ENCODE measurements at places on chromosomes 3 and 15. TPM values are rescaled to one million over a fixed set of nuclear protein-coding genes. Genes with fewer than 3 reads are reported as not detected.
A peak's percentile ranks its signal among the peaks of the same experiment; 100 is the strongest.

GRCh38 chr15:93493172-93493571 is 404.2 kb upstream of the RGMA start:
- H3K27me3 ChIP-seq, result peaks cover 8% of the 10 kb centered on the region
- no peak overlapping the region for H3K4me3 ChIP-seq
- no peak overlapping the region for H3K27ac ChIP-seq

DNA sequence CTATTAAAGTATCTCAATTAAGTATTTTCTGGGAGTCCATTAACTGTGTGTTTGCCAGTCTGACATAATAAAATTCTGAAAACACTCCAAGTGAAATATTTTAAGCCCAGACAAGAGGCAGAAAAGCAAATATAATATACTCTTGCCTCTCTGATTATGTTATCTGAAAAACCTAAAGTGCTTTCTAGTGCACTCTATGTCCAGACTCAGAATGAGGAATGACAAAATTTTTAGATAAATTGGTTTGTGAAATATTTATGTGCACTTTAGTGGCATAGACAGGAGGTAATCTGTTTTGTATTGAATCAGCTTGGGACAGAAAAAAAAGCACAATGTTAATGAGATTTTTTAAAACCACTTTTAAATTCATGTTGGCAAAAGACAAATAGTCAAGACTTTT is 508.2 kb upstream of the SUCLG2 start:
- no peak overlapping the region for H3K27ac ChIP-seq
- no peak for DNase-seq
- no peaks in the 10 kb centered on the region for H3K27me3 ChIP-seq
- no peak overlapping the region for H3K4me3 ChIP-seq
- H3K4me1 ChIP-seq, result no peaks in the 10 kb centered on the region

GRCh38 chr3:175179055-175179454 is 319.9 kb downstream of the NAALADL2 start:
- no peaks in the 10 kb centered on the region for H3K4me1 ChIP-seq
- no peaks in the 10 kb centered on the region for H3K36me3 ChIP-seq
- no peak overlapping the region for H3K4me3 ChIP-seq
- H3K27ac ChIP-seq, result no peak overlapping the region
- no peak for DNase-seq
- H3K27me3 ChIP-seq, result no peaks in the 10 kb centered on the region

DNA sequence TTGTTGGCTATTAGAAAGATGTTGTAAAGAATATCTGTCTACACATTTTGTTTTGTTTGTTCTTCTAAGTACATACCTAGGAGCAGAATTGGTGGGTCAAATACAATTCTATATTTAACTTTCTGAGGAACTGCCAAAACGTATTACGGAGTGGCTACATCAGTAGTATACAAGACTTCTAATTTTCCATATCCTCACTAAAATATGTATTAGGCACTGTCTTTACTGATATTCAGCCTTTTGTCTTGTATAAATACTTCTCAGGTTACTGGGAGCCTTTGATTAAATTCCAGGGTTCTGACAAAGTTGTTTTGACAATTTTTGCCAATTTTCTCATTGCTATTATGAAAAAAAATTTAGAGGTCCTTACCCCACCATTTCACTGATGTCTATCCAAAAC is 146.7 kb downstream of the NR2E3 start:
- peaks cover 13% of the 10 kb centered on the region for H3K4me1 ChIP-seq
- H3K36me3 ChIP-seq, result no peaks in the 10 kb centered on the region
- no peak overlapping the region for H3K4me3 ChIP-seq

DNA sequence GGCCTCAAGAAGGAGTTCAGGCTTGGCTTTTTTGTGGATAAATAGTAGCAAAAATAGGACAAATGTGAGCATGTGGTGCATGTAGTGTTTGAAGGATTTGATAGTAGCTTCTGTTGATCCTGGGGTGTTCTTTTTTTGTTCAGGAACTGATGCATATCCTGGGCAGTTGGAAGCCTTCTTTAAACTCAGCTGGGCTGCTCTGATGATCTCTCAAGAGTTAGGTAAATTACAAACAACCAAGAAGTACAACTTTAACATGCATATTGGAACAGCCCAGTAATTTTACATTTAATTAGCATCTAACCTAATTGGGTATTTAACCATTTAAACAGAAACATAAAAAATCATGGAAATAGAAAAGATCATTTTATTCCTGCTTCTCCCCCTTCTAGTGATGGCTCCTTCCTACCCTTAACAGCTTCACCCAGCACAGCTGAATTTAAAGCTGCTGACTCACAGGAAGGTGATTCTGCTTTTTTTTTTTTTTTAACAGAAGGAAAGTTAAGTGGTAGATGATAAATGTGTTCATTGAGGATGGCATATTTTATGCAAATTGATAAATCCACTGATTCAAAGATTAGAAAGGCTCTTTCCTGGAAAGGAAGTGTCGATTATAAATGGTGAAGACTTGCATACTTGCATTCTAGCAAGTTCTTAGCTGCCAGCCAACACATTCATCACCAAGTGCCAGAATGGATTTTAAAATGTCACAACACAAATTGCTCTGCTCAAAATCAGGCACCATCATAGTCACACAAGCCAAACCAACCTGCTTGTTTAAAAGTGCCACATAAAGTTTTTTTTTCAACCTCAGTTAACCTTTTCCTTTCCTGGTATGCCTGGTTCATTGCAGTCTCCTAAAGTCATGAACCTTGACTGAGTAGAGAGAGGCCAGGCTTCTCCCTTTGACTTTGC is 20.0 kb downstream of the SLC35G2 start:
- H3K4me1 ChIP-seq, result peaks cover 26% of the 10 kb centered on the region
- peak overlapping the region; percentile 10 for H3K4me3 ChIP-seq
- peak overlapping the region; percentile 58 for H3K27ac ChIP-seq
- DNase-seq, result no peak
- H3K36me3 ChIP-seq, result peaks cover 17% of the 10 kb centered on the region

GRCh38 chr15:40421246-40422157 is 15.9 kb downstream of the IVD start:
- DNase-seq, result peak; percentile 83
- H3K4me1 ChIP-seq, result no peaks in the 10 kb centered on the region
- H3K27ac ChIP-seq, result no peak overlapping the region

- H3K36me3 ChIP-seq, result peaks cover 2% of the 10 kb centered on the region
- H3K27me3 ChIP-seq, result peaks cover 31% of the 10 kb centered on the region
- DNase-seq, result peak; percentile 88
- peak within 1 kb of the TSS; percentile 89 for H3K27ac ChIP-seq
Observed at GRCh38 chr3:48662753-48663488, at the start of gene CELSR3. TSS of gene CELSR3 (minus strand) at chr3:48662886. CDS start at chr3:48662634, 252 bp downstream.

Gene LINGO1
- total RNA-seq, result 0.17 TPM
